ENCODE measurements at places on chromosomes 7 and 10. TPM values are rescaled to one million over a fixed set of nuclear protein-coding genes. Genes with fewer than 3 reads are reported as not detected.

C10orf62 gene
- total RNA-seq, result not detected

OR2A1 gene
- under 0.01 TPM for total RNA-seq

ZKSCAN1 gene
- 36.0 TPM for total RNA-seq

LBX1 gene
- total RNA-seq, result not detected

CHAT gene
- not detected for total RNA-seq

C10orf71 gene
- total RNA-seq, result not detected

SLC25A40 gene
- 10.4 TPM for total RNA-seq

CH25H gene
- 0.78 TPM for total RNA-seq

RAB11FIP2 gene
- 22.4 TPM for total RNA-seq

FAM131B gene
- 1.6 TPM for total RNA-seq

PRR15 gene
- total RNA-seq, result under 0.01 TPM

SEC61A2 gene
- 11.0 TPM for total RNA-seq

COA1 gene
- total RNA-seq, result 50.2 TPM

CFAP70 gene
- 0.39 TPM for total RNA-seq

SP4 gene
- total RNA-seq, result 4.8 TPM

SLC13A4 gene
- total RNA-seq, result 0.98 TPM
